ENCODE measurements at places on chromosomes 16 and 17.

- DNase-seq, result no peak
Measured at GRCh38 chr17:14398766-14399165, 97.9 kb downstream of the HS3ST3B1 start.

DNA sequence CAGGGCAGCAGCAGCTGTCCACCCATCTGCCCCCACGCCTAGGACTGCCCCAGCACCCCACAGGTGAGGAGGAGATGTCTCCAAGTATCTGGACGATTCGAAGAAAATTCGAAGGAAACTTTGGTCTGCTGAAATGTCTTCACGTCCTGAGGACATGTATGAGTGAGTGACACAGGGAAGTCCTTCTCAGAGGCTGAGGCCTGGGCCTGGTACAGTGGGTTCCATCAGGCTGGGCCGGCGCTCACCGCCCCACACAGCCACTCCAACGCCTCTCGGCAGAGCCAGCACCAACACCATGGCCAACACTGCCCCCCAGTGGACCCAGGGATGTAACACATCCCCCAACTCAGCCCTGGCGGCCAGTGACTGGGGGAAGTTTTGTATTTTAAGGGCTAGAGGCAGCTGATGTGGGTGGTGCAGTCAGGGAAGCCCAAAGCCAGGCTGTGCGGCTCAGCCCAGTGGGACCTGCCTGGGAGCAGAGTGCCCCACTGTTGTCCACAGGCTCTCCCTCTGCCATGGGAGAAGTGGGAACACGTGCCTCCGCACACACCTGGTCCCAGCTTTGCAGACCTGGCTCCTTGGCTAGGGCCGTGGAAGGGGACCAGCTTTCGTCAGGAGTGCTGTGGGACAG, 55.8 kb upstream of the FASN start:
- DNase-seq, result peak; percentile 88

GRCh38 chr16:85687651-85688471, 893 bp downstream of the GINS2 start:
- no peak for DNase-seq

DNA sequence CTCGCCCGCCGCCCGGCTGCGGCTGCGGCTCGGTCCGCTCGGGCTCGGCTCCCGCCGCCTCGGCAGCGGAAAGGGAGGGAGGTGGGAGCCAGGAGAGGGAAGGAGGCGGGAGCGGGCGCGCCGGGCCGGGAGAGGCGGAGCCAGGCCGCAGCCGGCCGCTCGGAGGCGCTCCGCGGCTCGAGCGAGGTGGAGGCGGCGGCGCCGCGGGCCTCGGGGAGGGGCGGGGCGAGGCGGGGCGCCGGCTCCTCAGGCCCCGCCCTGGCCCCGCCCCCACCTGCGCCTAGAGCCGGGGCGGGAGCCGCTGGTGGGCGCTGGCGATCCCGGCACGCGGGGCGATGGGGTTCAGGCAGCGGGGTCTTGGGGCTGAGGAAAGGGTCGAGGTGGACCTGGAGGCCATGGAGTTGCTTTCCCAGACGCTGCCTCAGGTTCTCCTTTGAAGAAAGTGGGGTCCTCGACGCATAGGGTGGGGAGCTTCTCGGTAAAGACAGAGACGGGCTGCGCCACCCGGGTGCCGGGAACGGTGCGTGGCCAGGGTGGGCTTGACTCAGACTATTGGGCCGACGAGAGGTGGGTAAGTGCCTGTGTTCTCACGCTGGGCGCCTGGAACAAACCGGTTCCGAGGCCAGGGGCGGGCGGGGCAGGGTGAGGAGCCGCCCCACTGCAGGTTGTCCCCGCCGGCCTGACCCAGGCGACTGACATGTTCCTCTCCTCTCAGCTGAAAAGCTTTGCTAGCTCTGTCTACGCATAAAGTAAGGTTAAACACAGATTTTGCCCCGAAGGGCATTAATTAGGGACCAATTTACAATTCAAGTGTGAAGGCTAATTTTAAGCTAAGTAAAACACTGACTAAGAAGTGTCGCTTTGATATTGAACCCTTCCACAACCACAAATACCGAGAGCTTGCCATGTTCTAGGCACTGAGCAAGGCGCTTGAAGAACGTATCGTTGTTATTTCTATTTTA, at the start of gene CMTM4:
Gene CMTM4, minus strand, starts transcription at position 75 of the 962 bp plus-strand sequence. CDS start 218 bp downstream, outside the sequence.
- DNase-seq, result peak; percentile 88

GRCh38 chr17:7887038-7887481, 1.5 kb upstream of the CHD3 start:
- peak; percentile 44 for DNase-seq

DNA sequence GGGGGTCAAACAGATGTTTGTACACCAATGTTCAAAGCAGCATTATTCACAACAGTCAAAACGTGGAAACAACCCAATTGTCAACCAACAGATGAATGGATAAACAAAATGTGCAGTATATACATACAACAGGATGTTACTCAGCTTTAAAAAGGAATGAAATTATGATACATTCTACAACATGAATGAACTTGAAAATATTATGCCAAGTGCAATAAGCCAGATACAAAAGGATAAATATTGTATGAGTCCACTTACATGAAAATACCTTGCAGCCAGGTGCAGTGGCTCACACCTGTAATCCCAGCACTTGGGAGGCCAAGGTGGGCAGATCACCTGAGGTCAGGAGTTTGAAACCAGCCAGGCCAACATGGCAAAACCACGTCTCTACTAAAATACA, 39.9 kb downstream of the UBE2G1 start:
- no peak for DNase-seq

DNA sequence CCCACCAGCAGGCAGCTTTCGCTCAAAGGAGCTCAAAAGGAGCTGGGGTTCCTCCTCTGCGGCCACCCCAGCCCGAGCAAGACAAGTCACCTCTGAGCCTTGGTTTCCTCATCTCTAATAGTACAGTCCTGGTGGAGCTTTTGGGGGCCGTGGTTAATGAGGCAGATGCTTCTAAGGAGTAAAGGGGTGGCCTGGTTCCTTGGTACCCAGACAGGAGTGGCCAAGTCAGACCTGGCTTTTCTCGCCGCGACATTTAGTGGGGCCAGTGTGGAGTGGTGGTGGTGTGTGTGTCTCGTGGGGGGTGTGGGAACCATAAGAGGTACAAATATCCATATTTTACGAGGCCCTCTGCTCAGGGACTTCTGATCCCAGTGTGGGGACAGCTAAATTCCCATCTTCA, 6.7 kb downstream of the FOXF1 start:
- DNase-seq, result no peak

DNA sequence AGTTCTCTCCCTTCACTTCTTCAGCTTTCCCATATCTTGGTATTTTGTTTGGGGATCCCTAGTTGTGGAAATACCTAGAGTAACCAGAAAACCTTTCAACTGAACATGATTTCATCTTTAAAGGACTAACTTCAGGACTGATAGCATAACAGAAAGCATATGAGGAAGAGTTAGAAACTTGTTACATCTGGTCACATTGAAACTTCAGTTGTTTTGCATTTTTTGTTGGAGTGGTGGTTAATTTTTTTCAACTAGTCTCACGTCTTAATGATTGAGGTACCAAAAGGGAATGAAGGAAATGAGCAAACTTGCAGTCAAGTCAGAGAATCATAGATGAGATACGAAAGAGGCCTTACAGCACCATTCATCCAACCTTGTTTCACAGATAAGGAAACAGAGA, 49.6 kb downstream of the TANGO6 start:
- DNase-seq, result no peak

DNA sequence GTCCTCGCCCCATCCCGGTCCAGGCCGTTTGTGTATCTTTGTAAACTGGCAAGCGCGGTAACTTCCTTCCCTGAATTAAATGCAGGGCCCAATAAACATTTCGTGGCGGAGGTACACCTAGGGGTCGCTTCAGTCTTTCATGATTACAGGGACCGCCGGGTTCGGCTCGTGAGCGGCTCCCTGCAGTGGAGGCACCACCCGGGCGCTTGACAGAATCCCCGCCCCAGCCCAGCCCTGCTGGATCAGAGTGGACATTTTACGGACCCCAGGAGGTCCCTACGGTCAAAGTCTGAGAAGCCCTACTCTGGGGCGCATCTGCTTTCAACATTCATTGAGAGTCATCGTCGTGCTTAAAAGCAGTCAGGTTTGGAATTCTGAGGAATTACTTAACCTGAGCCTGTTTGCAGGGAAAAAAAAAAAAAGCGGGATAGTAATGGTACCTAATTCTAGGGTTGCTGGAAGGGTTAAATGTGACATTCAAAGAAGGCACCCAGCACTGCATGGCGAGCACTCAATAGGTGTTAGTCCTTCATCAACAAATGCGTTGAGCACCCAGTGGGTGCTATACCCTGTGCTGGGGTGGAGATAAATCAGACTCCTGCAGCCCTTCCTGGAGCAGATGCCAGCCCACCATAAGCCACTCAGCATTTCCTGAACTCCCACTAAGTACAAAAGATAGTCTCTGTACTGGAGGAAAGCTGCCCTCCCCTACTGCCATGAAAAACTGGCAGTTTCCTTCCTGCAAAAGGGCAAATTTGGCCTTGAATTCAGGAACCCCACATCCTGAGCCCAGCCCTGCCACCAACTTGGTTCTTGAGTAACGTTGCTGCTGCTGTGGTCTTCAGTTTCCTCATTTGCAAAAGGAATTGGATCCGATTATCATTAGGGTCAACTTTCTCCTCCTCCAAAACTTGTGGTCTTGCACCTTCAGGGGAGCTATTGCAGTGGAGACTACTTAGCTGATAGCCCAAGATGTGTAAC, 658 bp upstream of the DUSP3 start:
- DNase-seq, result peak; percentile 69

DNA sequence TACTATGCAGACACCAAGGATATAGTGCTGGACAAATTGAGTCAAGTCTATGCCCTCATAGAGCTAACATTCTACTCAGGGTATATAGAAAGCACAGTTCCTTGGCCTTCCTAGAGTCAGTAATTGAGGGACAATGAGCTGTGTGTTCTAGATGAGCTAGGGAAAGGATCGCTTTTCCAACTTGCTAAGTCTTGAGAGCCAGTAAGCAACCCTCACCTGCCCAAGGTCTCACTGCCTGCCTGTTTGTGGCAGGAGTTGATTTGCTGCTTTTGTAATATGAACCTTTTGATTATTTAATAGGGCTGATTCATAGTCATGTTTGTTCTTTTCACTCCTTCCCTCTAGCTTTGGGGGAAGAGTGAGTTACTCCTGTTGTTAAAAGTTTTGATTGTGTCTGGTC, 6.5 kb downstream of the DDX42 start:
- no peak for DNase-seq

DNA sequence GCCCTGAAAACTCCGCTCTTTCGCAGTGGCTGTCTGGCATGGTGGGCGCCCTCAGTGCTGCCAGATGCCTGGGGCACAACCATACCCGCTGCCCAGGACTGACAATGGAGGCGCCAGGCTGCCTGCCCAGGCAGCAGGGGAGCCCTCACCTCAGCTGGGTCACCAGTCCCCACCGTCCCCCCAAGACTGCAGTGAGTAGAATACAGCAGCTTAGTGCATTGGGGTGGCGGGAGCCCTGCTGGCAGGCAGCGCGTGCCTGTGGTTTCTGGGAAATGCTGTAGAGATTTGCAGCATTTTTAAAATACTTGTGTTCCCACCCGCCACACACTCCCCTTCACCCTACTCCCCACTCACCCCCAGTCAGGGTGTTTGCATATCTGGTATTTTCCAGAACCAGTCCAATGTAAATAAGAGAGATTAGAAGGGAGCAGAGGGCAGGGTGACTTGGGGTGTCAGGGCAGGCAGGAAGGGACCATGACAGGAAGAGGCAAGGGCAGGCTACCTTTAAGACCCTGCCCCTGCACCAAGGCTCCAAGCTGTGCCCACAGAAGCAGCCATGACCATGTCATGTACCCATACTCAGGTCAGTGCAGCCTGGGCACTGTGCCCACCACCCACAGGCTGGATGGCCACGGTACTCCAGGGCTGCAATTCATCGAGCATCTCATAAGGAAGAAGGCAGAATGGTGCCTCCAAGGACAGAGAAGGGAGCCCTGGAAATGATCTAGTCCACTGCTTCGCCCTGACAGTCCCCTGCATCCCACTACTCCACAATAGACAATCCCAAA, 21.5 kb downstream of the MYO18A start:
- DNase-seq, result peak; percentile 52
